CD4-positive, alpha-beta T cell treated with Interleukin-6 for 4 hours (primary cell): ENCODE measurements at places on chromosomes 12 and 14.

- DNase-seq, result no peak
Measured at GRCh38 chr12:197911-198695, 15.9 kb downstream of the SLC6A12 start.

GRCh38 chr12:56644654-56645053, 1.1 kb downstream of the ATP5F1B start:
- no peak for DNase-seq

GRCh38 chr12:124359671-124360581, 65.0 kb downstream of the RFLNA start:
- no peak for DNase-seq

- no peak for DNase-seq
Measured at GRCh38 chr12:69008520-69008919, 75.5 kb upstream of the CPM start.

- peak; percentile 56 for DNase-seq
Measured at GRCh38 chr12:4855121-4855924, 54.4 kb upstream of the KCNA1 start.

- no peak for DNase-seq
Measured at GRCh38 chr12:106239951-106240335, 7.9 kb downstream of the CKAP4 start.

DNA sequence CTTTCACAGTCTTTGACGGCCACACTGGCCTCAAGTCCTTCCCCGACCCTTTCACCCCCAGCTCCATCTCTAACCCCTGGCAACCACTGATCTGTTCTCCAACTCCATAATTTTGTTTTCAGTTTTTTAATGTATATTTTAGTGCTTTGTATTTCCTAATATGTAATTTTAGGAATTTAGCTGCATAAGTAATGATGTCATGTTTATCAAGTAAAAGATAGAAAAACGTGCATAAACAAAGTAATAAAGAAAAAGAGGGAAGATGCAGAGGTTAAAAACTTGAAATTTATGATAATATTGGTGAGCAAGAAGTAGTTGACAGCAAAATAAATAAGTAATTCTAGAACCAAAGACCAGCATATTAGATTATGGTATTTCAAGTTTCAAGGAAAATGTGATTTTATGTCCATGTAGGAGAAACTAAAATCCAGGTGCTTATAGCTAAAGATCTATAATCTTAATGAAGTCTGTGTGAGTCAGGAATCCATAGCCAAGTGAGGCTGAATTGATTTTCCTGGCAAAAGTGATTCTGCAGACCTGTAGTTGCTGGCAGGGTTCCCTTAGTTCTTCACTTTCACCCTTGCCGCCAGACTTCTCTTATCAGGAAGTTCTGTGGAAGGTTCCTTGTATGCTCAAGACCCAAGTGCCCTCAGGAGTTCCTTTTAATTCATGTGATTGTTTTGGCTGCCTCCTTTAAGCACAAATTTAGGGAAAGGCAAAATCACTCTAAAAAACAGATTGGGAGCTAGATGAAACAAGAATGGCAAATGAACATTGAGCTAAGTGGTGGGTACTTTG, 24.4 kb downstream of the FBXW8 start:
- DNase-seq, result no peak

- no peak for DNase-seq
Measured at GRCh38 chr12:112606611-112607365, 184.8 kb upstream of the RPH3A start.

DNA sequence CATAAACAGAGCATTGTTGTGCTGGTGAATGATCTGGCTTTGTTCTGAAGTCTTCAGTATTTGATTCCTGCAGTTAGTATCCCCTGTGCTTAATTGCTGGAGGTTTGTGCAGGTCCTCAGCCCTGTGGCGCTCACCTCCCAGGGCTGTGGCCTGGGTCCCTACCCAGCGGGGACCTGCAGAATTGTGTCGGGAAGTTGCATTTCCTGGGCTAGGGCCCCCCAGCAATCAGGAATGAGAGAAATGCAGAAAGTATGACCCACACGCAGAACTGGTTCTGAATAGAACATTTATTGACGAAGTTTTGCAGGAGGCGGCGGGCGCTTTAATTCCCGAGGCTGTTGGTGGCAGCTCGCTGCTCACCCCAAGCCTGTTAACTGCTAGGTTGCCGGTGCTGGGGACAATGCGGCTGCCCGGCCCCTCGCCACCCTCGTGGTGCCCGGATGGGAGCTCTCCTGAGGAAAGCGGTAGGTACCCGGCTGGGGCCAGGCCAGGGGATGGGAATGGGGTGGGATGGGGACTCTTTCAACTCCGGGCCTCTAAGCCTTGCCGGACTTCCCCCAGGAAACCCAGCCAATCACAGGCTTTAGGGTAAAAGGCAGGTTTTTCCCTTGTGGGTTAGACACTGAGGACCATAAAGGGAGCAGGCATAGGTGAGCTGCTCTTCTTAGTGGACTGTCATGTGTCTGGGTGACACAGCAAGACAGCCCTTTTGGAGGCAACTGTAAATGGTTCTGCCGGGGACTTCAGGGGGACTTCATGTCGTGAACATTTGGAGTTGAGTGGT, 11.6 kb downstream of the PLEKHG3 start:
- DNase-seq, result no peak

DNA sequence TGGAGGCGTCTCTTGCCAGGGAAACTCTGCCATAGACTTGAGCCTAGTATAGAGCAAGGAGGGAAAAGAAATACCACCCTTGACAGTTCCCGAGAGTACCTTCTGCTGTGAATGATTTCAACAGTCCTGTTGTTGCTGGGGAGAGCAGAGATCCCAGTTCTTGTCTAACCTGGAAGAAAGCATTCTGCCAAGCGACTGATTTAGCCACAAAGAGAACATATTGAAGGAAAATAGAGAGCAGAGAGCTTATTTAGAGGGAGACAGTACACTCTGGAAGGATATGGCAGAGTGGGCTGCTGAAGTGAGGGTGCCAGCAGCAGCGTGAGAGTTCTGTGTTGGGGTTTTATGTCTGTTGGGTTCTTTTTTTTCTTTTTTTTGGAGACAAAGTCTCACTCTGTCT, 966.9 kb upstream of the TMEM132C start:
- no peak for DNase-seq

GRCh38 chr12:113211160-113211559, 10.1 kb upstream of the TPCN1 start:
- no peak for DNase-seq

GRCh38 chr12:51951843-51952722, 584 bp downstream of the ACVR1B start:
- peak; percentile 17 for DNase-seq

DNA sequence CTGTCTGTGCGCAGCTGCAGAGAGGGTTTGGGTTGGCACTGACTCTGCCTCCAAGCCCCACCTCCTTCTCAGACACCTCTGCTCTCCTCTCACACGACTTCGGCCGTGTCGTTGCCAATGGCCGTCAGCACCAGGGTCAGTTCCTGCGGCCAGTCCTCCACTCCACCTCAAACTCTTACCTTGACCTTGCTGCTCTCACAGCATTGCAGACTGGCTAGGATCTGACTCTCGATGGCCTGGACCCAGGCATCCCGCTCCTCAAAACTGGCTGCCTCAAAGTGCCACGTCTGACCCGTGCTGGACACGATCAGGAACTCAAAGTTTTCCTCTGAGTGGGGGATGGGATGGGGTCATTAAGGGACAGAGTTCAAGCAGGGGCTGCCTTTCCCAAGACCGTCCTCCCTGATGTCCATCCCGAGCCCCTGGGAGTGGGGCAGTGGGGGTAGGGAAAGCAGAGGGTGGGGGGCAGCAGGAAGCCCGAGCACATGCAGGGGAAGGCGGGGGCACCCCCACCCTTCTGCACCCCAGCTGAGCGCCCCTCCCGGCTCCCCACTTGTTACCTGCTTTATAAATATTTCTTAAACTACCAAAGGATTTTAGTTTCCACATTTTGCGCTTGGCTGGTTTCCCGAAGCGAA, 10.7 kb downstream of the AGAP2 start:
- DNase-seq, result no peak

DNA sequence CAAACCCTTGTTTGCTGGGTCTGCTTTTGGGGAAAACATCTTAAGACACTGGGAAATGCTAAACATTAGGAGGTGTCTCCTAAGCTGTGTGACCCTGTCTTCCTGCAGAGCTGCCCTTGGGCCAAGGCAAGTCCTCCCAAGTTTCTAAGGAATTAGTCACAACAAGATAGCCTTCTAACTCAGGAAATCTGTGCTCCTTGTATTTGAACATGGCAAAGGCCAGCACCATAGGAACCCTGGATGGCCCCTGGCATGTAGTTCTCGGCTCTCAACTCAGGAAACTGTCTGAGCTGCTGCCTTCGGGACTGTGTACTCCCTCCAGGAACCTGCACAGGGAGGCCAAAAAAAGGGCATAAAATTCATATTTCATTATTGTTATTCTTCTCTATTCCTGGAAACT, 37.6 kb upstream of the LTBP2 start:
- DNase-seq, result no peak

- no peak for DNase-seq
Measured at GRCh38 chr12:68340404-68341270, 8.5 kb upstream of the MDM1 start.

DNA sequence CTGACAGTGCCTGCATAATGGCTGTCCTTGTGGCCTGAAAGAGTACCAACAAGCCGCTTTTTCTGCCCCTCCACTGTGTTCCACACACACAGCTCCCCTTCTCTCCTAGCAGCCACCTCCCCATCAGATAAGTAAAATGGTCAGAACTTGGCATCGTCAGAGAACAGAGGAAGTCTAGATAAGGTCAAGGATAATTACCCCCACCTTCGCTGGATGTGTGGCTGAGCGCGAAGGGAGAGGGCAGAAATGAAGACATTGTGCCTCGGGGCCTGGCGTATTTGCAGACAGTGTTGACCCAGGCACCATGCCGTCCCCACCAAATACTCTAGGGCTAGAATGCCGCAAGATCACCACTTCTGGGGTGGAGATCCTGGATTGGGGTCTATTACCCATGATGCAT, 30.6 kb downstream of the FBXO21 start:
- DNase-seq, result no peak
